ENCODE measurements at places on chromosomes 16 and 17.

DNA sequence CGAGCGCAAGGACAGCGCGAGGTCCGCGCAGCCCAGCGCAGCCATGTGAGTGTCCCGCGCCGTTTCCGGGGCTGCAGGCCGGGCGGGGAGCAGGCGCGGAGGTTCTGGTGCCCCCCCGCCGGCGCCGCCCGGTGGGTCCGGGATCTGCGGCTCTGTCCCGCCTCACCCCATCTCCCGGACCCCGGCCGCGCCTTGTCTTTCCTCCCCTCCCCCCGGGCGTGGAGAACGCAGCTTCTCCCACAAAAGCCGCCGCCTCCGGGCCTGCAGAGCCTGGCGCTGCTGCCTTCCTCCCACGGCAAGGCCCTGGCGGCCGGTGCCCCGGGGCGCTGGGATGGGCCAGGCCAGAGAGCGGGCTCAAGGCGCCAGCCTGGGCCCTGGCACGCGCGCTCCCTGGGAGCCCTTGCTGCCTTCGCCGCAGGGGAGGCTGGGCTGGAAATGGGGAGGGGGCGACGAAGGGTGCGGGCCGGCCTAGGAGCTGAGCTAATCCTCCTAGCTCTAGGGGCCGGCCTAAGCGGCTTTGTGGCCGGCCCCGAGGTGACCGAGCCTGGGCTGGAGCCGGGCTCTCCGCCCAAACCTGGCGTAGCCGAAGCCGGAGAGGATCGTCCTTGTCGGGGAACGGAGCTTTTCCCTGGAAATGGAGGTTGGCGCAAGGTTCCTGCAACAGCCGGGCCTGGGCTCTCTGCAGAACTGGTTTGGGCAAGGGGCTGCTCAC, 397 bp downstream of the RIPOR1 start:
- no peak for DNase-seq

GRCh38 chr17:36994438-36994837, 45.7 kb downstream of the AATF start:
- DNase-seq: no peak

GRCh38 chr16:87412371-87412995, 20.3 kb downstream of the MAP1LC3B start:
- no peak for DNase-seq

DNA sequence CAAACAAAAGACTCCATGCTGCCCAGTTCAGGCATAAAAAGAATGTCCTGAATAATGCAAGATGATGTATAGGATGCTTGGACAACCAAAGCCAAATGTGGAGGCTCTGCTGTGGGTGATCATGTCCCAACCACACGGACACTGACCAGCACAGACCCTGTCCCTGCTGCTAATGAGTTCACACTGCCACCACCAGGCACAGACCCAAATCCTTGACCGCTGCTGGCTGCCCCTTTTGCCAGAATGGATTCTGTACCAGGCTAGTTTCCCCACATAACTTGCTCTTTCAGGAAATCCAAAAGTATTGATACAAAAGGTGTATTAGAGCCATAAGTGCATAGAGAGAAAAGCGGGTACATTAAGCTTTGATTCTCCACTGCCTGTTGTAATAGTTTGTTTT, 60.9 kb downstream of the XYLT1 start:
- no peak for DNase-seq
